ENCODE measurements at places on chromosomes 2 and 18. TPM values are rescaled to one million over a fixed set of nuclear protein-coding genes. Genes with fewer than 3 reads are reported as not detected.

- no peak for DNase-seq
Observed at GRCh38 chr2:70796262-70796661, 5.8 kb upstream of the FIGLA start.

Gene PLB1
- total RNA-seq: 1.1 TPM

DNA sequence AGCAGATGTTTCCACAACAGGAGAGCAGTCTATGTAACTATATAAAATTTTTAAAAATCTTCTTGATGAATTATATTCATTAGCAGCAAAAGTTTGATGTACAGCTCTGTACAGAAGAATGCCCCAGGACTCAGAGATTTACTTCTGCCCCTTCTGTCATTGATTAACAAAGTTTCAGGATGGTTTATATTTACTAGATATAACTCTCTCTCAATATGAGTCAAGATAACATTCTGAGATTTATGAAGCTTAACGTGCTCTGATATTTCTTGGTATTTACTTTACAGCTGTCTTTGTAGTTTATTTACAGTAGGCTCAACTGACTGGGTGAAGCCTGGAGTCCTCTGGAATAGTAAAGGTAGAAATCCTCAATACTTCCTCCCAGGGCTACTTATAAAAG is 93.6 kb upstream of the HNMT start:
- DNase-seq: no peak

Gene C1D
- 21.4 TPM for total RNA-seq

DNA sequence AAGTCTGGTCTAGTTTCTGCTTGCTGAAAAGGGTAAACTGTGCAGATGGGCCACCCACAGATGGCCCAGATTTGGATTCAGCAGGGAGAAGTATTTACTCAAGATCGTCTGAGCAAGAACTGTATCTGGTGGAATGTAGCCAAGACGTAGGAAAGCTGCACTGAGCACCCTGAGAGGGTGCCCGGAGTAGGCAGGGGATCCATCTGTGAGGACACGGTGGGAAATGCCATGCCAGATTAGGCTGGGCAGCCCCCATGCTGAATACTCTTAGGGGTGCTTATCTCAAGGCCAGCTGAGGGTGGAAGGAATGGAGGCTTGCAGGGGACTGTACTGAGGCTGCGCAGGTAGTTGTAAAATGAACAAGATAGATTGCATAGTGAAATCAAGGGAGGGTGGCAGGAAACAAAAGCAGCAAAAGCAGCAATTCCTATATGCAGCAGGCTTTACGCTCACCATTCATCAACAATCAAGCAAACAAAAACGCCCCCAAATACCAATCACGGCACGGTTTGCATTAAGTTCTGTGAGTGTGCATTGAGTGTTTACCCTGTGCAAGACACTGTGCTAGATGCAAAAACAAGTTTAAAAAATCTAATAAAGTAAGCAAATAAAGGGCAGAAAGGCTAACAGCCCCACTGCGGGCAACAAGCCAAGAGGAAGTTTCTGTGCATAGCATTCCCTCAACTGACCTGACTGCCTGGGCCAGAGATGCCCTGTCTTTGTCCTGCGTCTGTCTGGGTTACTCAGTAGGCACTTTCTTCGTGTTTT is 32.2 kb upstream of the LPIN2 start:
- no peak for DNase-seq

DNA sequence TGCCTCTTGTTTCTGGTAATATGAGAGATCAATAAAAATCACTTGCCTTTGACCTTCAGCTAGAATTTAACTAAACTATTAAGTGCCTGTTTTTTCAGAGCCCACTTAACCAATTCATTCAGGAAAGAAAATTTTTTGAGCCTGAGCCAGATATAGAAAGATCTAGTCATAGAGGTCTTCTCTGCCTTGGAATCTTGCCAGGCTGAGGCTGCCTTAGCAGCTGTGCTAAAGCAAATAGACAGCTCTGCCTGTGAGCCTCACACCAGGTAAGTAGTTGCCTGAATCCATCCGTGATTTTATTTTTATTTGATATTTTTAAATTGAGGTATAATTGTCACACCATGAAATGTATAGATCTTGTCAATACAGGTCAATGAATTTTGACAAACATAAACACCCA is 27.4 kb downstream of the EVX2 start:
- no peak for DNase-seq

GRCh38 chr2:29751390-29751789 is 170.0 kb downstream of the ALK start:
- DNase-seq: no peak

Gene ZSWIM2
- total RNA-seq: not detected

Gene MTCL1
- 0.35 TPM for total RNA-seq

DNA sequence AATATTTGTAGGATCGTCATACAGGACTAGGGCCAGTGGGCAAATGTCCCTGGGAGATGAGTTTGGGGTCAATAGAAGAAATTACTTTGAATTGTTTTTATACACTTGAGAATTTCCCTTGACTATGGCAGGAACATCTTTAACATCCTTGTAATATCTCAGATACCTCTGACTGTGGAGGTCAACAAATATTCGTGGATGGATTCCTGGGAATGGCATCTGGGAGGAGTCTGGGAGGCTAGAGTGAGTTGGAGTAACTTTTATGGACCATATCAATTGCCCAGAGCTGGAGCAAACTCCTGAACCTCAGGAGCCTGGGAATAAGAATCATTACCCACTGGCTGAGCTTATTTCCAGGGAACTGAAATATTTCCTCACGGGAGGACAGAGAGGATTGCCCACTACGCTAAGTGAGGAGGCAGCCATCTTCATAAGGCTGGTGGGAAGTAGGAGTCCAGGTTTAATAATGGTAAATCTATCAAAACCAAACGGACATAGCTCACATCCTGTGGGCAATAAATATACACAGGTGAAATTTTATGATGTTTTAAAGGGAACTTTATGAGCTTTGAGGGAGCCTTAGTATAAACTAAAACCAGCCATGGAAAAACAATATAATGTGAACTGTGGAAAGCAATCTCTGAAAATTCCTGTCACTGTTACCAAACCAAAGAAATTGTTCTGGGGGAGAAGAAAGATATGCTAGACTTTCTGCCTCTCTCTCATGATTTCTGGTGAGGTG is 44.4 kb upstream of the LCLAT1 start:
- no peak for DNase-seq

- no peak for DNase-seq
Observed at GRCh38 chr2:102053096-102053495, 61.3 kb downstream of the IL1R2 start.

Gene CNTNAP5
- not detected for total RNA-seq

Gene AFF3
- 5.6 TPM for total RNA-seq

DNA sequence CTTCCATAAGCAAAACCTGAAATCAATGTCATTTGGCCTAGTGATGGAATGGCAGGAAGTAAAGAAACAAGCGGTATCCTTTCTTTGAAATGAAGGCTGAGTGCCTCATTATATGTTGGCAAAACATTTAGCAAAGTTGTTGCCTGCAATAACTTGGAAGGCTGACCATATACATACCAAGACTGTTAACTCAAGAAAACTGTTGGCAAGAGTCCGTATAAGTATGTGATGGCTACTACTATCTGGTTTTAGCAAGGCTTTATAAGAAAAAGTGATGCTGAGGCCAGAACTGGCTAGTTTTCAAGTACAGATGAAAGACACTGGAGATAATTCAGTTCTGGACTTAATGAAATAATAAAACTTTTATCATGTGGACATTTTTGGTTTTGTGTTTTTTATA is 356.2 kb downstream of the ZNF521 start:
- DNase-seq: no peak

GRCh38 chr2:194343167-194343566 is 1313.9 kb upstream of the SLC39A10 start:
- DNase-seq: no peak

Gene ABCB11
- total RNA-seq: not detected

Gene CD226
- 56.9 TPM for total RNA-seq

DNA sequence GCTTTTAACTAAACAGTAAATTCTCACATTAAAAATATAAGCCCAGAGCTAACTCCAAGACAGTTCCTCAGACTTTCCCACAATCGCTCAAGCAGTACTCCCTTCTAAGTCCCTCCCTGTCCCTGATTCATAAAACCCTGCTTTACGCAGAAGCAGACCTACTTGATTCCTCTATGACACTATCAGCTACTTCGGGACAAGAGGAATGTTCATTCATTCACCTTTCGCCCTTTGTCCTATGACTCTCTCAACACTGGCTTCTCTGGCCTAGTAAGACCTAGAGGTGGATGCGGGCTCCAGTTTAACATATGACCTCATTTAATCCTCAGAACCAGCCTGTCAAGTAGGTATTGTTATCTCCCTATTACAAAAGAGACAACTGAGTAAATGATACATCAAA is 10.2 kb downstream of the LPIN2 start:
- DNase-seq: no peak

DNA sequence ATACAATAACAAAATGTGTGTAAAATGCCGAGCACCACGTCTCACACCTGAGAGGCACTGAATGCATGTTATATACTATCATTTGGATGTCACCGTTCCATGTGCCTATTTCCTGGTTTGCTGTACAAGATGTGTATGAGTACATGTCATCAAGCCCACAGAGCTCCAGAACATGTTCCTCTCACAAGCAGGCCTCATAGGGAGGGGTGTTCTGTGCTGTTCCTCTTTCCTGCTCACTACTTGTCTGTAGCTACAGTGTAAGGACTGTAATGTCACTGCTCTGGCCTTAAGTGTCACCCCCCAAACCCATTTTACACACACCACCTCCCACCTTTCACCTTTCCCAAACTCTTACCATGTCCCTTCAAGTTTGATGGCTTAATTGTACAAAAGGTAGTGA is 1.8 kb downstream of the AFF3 start:
- DNase-seq: peak; percentile 20

Gene EML6
- total RNA-seq: 0.16 TPM

Gene SCG2
- total RNA-seq: not detected

- no peak for DNase-seq
Observed at GRCh38 chr2:133054297-133054696, 384.3 kb upstream of the LYPD1 start.
